ENCODE measurements at places on chromosomes 1 and 21.

DNA sequence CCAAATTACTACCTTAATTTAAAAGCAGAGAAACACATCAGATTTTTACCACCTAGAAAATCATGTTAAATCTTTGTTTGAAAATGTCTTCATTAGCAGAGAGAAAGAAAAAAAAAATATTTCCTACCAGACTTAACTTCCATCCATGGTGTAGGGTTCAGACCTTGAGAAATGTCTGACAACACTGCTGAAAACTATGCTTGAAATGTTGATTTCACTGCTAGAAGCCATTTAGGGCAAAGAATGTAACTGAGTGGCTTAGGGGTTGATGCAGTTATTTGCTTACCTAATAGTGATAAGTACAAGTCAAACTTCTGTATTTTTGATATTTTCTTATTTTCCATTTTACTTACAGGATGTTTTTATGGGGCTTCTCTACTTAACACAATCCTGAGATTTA, 495.6 kb upstream of the NEGR1 start:
- no peak for DNase-seq

GRCh38 chr1:55703726-55704363, 488.7 kb upstream of the USP24 start:
- DNase-seq, result no peak

GRCh38 chr1:5610432-5610831, 381.8 kb downstream of the NPHP4 start:
- no peak for DNase-seq

GRCh38 chr1:18191481-18192155, 84.0 kb downstream of the IGSF21 start:
- no peak for DNase-seq

- no peak for DNase-seq
These were observed 1.3 kb downstream of the USF1 start for GRCh38 chr1:161044535-161044907.

DNA sequence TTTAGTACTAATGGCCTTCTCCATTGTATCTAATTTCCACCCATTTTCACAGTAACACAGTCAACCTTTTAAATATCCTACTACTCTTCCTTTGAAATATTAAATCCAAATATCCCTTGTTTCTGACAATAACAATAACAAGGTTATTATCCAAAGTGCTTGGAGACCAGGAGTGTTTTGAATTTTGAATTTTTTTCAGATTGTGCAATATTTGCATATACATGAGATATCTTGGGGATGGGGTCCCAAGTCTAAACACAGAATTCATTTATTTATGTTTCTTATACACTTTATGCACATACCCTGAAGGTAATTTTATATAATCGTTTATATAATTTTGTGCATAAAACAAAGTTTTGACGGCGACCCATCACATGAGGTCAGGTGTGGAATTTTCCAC, 17.5 kb downstream of the DMAP1 start:
- DNase-seq, result no peak

GRCh38 chr1:212722270-212722957, 22.8 kb upstream of the BATF3 start:
- DNase-seq, result no peak

DNA sequence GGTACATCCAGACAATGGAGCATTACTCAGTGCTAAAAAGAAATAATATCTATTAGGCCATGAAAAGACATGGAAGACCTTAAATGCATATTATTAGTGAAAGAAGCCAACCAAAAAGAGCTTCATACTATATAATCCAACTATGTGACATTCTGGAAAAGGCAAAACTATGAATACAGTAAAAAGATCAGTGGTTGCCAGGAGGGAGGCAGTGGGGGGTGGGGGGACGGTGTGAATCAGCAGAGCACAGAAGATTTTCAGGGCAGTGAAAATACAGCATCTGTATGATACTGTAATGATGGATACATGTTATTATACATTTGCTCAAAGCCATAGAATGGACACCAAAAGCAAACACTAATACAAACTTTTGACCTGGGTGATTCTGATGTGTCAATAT, 339.4 kb upstream of the SNX7 start:
- no peak for DNase-seq

DNA sequence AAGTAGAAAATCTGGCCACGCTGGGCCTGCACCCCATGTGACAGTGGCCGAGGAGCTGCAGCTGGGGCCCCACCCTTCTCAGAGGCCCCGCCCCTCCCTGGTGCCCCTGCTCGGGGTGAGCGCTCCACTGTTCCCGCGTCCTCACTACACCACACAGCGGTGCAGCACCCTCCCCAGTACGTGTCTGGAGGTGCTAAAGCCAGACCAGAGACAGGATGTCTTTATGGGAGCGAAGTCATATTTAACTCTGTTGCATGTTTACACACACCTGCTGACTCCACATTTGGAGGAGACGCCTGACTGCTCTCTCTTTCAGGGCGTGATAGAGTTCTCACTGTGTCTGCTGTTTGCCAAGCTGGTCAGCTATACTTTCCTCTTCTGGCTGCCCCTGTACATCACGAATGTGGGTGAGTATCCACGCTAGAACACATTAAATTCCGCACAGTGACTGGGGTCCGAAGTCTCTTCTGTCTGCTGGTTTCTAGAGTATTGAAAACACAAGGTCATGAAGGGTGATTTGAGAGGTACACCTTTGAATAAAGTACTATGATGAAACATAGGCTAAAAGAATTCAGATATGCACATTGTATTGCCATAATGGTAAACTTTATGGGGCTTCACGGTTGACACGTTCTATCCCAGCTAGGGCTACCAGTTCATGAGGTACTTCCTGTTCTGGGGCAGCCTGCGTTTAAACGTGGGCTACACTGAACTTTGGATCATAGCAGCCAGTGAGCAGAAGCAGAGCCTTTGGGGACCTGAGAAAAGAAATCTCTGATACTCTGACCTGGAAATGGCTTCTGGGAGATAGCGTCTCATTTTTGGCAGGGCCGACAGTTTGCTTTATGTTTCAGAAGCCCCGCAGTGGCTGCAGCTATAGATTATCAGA, 48.4 kb downstream of the SLC37A1 start:
- no peak for DNase-seq

DNA sequence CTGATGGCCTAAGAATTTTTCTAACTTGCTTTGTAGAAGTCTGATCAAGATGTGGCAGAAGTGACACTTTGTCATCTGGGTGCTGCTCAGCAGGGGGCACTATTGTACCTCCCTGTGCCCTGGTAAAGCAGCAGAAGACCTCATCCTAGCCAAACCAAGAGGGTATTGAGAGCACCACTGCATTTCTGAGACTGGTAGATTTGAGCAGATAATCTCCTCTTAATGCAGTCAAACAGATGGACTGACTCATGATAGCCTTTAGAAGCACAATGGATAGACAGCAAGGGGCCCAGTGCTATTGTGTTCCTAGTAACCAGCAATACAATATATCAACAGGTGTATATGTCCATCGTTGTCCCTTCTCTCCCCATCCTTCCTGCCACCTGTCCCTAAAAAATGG, 5.7 kb downstream of the TPM3 start:
- DNase-seq, result peak; percentile 72

DNA sequence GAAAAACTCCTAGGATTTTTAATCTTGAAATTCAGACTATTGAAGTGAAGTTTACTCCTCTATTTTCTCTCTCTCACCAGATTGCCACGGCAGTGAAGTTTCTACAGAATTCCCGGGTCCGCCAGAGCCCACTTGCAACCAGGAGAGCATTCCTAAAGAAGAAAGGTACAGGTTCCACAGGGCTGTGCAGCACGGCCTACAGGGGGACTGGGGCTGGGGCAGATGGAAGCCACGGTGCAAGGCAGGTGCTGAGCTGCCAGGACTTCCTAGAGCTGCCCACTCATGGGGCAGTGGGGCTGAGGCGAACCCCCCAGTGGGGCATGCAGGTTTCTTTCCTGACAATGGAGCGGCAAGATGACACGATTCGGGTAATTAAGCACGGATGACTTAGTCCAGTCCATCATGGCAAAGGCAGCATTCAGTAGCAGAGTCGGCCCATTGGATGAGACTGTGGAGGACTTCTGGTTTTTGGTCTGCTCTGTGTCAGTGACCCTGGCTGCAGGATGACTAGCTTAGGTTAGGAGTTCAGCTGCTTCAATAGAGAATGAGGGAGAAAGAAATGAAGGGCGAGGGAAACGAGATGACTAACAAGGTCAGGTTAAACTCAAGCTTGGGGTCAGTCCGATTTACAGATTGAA, 61.5 kb downstream of the PEX14 start:
- DNase-seq, result no peak

GRCh38 chr1:205970486-205970885, 27.2 kb upstream of the SLC26A9 start:
- no peak for DNase-seq

DNA sequence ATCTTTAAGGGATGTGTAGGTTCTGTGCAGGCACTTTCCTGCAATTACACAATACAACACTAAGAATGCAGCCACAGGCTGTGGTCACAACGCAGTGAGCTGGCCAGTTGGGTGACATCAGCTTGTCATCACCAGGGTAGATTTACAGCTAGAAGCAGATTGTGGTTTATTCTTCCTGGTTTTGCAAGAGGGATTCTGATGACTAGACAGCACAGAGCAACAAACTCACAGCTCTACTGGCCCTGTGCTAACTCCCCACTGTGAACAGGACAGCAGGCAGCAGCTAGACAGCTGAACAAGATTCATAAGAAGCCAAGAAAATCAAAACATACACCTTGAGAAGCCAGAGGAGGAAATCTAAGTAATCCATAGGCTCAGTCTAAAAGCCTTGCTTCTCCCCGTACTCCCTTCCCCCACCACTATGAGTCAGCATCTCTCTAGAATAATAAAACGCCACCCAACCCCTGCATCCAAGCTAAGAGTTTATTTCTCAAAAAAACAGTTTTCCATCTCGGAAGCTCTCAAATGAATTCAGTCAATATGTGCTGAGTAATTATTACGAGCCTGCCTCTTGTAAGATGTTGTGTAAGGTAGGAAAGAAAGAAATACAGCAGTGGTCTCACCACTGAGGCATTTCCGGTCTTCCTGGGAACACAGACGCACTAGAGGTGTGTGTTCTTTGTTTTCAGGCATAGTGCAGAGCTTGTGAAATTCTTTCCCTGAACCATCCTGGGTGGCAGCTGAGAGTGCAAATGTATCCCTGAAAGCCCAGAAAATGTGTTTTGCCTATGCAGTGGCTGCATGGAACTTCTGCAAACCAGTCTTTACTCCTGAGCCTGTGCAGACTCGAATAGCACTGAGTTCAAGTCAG, 162.8 kb downstream of the NTPCR start:
- DNase-seq, result peak; percentile 24

DNA sequence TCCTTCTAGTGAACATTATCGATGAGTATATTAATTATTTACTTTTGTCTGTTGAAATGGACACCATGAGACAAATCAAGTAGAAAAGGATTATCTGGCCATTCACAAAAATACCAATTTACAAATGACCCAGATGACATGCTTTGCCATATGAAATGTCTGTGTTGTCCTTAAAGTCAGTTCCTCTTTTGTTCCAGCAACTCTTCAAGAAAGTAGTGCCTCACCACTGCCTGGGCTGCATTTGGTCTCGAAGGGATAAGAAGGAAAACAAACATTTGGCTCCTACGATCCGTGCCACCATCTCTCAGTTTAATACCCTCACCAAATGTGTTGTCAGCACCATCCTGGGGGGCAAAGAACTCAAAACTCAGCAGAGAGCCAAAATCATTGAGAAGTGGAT, 79.6 kb downstream of the RGL1 start:
- no peak for DNase-seq

GRCh38 chr1:46003315-46003714, 129.1 kb downstream of the PIK3R3 start:
- DNase-seq, result no peak

- DNase-seq, result no peak
These were observed 1260.8 kb downstream of the BRINP3 start for GRCh38 chr1:189216886-189217285.

GRCh38 chr1:50139339-50140181, 30.8 kb downstream of the ELAVL4 start:
- no peak for DNase-seq

DNA sequence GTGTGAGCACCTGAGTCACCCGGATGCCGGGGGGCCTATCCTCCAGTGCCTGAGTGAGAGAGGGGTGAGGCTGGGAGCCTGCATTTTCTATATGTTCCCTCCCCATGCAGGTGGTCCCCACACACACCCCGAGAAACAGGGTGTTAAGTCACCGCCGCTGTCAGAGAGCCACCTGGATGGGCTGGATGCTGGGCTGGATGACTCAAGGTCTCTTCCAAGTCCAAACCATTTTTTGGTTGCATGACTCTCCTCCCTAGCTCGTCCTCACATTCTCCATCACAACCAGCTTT, 2.9 kb upstream of the UMODL1 start:
- no peak for DNase-seq

GRCh38 chr1:209775678-209776077, 8.7 kb downstream of the C1orf74 start:
- DNase-seq, result no peak

GRCh38 chr1:80170811-80171485, 1164.4 kb upstream of the ADGRL4 start:
- DNase-seq, result no peak

DNA sequence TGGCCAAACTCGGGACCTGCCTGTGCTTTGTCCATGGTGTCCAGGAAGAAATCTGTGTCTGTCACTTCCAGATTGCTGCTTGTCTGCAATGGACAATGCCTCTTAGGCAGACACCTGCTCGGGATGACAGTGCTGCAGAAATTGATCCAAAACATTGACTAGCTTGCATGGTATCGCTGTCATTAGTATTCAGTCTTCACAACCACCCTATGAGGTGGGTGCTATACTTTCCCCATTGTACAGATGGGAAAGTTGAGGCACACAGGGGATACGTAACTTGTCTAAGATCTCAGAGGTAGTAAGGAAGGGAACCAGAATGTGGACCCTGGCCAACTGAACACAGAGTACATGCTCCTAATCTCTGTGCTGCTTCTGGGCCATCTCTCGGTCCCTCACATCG, 138.7 kb downstream of the DHRS3 start:
- no peak for DNase-seq

DNA sequence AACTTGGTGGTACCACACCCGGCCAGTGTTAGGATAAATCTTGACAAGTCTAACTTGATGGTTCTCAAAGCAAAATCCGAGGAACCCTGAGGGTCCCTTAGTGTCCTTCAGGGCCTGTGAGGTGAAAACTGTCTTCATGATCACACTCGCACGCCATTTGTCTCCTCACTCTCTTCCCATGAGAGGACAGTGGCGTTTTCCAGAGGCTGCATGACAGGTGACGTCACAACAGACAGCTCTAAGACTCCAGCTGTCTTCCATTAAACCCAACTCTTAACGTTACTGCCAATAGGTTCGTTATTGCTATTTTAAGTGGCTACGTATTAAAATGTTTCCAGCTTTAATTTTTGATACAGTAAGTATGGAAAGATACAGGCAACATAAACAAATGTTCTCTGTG, 13.8 kb downstream of the CFAP74 start:
- no peak for DNase-seq

Data from stimulated activated CD4-positive, alpha-beta T cell treated with anti-CD3 and anti-CD28 coated beads, Interleukin-12 subunit alpha, Interleukin-12 subunit beta, amount 100 ng/mL, for 48 hours (primary cell).